ENCODE measurements at places on chromosomes 13 and 19.

DNA sequence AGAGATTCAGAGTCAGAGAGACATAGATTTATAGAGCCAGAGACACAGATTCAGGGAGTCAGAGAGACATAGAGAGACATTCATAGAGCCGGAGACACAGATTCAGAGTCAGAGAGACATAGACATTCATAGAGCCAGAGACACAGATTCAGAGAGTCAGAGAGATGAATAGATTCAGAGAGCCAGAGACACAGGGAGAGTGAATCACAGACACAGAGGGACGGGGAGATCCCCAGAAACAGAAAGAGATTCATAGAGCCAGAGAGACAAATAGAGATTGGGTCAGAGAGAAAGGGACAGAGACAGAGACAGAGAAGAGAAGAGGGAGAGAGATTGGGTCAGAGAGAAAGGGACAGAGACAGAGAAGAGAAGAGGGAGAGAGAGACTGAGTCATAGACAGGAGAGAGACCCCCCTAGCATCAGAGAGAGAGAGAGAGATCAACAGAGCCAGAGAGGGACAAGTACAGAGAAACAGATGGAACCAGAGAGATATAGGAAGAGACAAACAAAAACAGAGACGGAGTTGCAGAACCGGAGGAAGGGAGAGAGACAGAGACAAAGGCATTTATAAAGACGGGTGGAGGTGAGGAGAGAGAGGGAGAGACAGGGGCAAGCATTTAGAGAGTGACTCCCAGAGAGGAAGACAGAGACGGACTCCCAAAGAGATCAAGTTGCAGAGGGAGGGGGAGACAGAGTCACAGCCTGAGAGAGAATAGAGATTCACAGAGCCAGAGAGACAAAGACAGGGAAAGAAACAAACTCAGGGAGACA, 1.1 kb upstream of the PRKCG start:
- no peak for DNase-seq

GRCh38 chr19:16588824-16589577, 16.8 kb upstream of the SLC35E1 start:
- DNase-seq, result no peak

- no peak for DNase-seq
Observed at GRCh38 chr13:30982506-30982905, 50.0 kb downstream of the TEX26 start.

DNA sequence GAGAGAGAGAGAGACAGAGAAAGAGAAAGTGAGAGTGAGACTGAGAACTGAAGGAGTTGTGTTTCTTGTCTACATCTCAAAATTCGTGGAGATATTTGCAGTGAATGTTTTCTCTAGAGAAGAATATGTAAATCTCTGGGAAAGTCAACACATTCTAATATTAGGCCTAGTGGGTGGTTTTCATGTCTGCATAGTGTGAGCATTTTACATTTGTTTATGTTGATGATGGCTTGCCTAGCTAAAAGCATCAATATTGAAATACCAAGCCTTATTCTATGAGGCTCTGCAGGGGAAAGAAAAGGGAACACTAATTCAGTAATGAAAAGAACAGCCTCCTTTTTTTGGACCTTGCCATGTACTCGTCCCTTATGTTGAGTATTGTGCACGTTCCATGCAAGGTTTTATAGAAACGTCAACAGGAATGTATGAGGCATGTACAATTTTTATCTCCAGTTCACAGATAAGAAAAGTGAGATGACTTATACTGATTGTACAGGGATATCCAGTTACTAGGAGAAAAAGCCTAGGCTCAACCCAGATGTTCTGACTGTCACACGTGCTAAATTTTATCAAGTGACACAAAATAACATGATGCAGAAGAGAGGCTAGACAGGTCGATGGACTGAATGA, 1288.9 kb upstream of the SLC10A2 start:
- no peak for DNase-seq

- no peak for DNase-seq
Observed at GRCh38 chr13:101681834-101682233, 229.4 kb downstream of the ITGBL1 start.

DNA sequence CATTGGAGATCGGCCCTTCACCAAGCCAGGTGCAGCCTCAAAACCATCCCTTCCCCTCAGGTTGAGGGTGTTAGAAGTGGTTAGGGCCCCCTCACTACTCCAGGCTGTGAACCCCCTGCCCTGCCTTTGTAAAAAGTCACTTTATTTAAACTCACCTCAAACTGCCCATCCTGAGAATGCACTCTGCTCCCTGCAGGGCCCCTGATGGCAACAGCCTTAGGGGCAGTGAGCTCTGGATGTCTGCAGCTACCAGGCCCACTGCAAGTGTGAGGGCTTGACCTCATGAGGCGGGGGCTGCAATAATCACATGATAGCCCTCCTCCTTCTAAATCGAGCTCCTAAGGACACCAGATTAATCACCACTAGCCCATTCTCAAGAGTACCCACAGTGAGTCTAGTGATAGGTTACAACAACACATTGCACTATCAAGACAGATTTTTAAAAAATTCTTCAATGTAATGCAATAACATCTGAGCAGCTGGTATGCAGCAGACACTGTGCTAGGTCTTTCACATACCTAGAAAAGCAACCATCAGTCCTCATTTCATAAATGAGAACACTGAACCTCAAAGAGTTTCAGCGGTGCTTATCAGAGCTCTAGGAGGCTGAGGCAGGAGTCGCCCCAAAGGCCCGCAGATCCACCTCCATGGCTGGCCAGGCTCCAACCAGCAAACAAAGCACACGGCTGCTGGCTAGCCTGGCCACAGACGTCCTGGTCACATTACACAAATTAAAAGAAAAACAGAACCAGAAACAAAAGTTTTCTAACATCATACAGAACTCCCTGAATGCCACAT, 26.0 kb downstream of the SLC7A1 start:
- no peak for DNase-seq

GRCh38 chr13:25198647-25199046, 26.6 kb upstream of the AMER2 start:
- no peak for DNase-seq

DNA sequence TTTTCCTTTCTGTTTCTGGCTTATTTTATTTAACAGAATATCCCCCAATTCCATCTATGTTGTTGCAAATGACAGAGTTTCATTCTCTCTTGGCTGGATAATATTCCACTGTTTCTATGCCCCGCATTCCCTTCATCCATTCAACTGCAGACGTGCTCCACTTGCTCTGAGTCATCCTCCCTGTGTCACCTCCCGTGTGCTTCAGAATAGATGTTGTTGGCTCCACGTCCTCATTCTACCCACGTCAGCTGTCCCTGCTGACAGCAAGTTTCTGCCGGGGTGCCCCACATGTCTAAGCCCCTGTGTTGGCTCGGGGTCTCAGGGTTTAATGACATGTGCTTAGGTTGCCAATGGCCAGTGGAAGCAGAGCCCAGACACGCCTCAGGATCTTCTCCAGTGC, 1041.0 kb downstream of the UQCRFS1 start:
- DNase-seq, result no peak

DNA sequence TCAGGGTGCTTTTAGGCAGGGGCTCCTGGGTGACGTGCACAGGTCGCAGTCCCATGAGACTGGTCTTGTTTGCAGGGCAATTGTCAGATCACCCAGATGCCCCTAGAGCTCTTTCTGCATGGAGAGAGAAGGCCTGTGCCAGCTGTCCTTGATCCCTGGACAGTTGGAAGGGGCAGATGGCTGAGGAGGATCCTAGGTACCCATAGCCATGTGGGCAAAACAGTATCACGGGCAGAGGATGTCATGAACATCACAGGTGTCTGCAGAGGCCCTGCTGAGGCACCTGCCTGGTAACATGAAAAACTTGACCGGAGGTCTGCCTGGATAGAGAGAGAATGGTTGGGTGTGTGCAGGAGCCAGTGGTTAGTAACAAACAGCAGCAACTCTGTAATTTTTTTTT, 99.3 kb downstream of the ZNF536 start:
- no peak for DNase-seq

DNA sequence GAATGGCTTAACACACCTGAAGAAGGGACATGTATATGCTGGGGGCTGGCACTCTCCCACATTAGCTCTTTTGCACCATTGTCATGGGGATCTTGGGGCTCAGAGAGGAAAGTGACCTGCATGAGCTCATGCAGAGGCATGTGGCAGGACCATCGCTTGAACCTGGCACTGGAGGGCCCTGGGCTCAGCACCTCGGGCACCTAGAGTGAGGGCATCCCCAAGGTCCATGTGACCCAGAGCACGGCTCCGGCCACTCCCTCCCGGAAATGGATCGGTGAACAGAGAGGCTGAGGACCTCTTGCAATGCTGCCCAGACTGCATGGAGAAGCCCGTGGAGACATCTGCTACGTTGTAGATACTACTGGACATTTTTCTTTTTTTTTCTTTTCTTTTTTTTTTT, 38.6 kb upstream of the CCNE1 start:
- no peak for DNase-seq

GRCh38 chr13:32214071-32214470, 101.1 kb downstream of the ZAR1L start:
- DNase-seq, result no peak

DNA sequence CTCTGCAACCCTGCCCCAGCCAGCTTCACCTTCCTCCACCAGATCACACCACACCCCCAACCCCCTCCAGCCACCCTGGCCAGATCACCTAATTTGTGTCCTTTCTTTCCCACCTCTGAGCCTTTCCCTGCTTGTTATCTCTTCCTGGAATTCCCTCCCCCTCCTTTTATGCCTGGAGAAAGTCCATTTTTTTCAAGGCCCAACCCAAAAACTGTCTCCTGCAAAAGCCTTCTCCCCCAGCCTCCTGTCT, 5.3 kb upstream of the TLE2 start:
- no peak for DNase-seq

- no peak for DNase-seq
Observed at GRCh38 chr19:32692727-32693061, 1.1 kb downstream of the NUDT19 start.

- DNase-seq, result no peak
Observed at GRCh38 chr13:51071493-51071892, 39.6 kb downstream of the C13orf42 start.

GRCh38 chr19:31286491-31286890, 62.7 kb downstream of the TSHZ3 start:
- no peak for DNase-seq

GRCh38 chr13:95100525-95101433, 200.5 kb downstream of the ABCC4 start:
- DNase-seq, result no peak

- no peak for DNase-seq
Observed at GRCh38 chr13:105971312-105971711, 564.1 kb downstream of the EFNB2 start.

GRCh38 chr19:30778061-30778460, 405.9 kb downstream of the ZNF536 start:
- DNase-seq, result no peak

DNA sequence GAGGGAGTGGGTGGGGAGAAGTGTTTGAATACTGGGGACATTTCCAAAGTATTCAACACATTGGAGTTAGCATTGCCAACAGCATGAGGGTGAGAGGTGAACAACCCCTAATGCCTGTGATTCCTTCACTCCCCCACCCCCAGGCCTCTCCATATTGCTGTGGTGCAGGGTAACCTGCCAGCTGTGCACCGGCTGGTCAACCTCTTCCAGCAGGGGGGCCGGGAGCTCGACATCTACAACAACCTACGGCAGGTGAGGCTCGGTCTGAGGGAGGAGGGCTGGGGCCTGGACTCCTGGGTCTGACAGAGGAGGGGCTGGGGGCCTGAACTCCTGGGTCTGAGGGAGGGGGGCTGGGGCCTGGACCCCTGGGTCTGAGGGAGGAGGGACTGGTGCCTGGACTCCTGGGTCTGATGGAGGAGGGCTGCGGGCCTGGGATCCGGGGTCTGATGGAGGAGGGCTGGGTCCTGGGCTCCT, 7.6 kb downstream of the BCL3 start:
- no peak for DNase-seq

DNA sequence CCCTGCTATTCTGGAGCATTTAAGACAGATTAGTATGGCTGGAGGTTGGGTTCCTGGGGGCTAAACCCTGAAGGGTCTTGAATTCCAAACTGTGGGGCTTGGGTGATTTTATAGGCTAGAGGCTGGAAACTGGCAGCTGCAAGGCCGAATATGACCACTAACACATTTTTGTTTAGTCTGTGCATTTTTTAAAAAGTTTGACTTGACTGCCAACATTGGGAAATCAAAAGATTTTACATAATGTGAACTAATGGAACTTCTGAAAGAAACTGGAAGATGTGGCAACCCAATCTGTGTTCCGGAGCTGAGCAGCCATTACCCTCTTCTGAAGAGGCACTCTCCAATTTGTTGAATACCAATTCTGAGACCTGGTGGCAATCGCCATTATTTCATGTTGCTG, 5.1 kb downstream of the ZNF784 start:
- no peak for DNase-seq

DNA sequence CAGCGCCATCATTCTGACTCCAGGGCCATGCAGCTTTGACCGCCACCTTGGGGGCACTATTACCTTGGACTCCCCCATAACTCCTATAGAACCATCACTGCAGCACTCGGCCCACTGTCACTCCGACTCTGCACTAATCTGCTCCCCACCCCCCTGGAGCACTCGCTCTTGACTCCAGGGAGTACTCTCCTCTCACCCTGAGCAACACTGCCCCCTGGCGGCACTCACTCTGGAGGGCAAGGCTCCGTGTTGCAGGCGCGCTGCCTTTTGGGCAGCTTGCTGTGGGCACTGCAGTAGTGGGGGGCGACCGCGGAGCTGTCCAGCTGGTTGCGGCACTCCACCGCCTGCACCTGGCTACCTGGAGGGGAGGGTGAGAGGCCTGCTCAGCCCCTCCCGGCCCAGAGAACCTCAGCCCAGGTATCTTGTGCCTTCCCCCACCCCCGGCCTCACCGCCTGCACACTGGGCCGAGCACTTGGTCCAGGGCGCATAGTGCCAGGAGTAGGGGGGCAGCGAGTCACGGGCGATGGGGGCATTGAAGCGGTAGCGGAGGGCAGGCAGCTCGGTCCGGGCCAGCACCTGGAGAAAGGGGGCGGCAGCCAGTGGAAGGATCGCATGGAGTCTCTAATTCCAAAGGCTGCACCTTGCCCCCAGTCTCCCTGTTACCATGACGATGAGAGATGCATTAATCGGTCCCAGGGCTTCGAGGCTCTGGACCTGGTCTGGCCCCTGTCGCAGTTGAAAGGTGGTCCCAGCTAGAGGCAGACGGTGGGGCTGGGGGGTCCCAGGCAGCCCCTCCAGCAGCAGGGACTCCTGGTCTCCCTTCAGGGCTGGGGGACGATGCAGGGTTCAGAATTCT, 8.9 kb upstream of the MYO1F start:
- no peak for DNase-seq

DNA sequence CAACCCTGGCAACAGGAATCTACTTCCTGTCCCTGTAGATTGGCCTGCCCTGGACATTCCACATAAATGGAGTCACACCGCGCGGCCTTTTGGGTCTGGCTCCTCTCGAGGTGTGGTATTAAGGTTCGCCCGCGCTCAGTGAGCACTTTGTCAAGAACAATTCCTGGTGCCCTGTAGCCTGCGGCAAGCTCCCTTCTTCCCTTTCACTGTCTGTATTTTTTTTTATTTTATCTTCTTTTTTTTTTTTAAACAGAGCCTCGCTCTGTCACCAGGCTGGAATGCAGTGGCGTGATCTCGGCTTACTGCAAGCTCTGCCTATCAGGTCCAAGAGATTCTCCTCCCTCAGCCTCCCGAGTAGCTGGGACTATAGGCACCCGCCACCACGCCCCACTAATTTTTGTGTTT, 28.3 kb downstream of the PEX11G start:
- no peak for DNase-seq
